Lung microvascular endothelial cell (primary cell): ENCODE measurements at places on chromosomes 6 and 20.

DNA sequence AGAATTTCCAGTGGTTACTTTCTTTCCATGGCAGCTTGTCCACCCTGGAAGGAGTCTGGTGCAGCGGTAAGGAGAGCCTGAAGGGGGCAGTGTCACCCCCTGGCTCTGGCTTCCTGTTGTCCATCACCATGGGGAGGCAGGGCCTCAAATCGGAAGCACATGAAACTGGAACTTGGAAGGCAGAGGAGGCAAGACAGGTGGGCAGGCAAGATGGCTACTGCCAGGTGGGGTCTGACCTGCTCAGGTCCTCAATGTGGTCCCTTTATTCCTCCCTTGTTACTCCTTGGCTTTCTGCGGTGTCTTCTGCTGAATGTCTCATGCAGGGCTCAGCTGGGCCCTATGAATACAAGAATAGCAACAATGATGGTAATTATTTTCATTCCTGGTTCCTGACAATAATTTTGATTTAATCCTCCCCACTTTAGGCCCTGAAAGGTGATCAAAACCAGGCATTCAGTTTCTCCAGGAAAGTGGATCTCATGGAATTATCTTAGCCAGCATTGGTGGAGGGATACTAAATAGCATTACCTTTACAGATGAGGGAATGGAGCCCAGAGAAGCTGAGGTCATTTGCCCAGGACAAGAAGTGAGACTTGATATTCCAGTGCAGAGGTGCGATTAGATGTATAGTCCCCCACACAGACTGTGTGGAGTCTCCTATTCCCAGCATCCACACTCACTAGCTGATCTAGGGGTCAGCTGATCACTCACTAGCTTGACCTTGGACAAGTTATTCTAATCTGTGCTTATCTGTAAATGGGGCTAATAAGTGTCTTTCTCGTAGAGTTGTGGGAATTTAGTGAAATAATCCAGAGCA lies 17.6 kb upstream of the SNAI1 start:
- peak; percentile 30 for DNase-seq

DNA sequence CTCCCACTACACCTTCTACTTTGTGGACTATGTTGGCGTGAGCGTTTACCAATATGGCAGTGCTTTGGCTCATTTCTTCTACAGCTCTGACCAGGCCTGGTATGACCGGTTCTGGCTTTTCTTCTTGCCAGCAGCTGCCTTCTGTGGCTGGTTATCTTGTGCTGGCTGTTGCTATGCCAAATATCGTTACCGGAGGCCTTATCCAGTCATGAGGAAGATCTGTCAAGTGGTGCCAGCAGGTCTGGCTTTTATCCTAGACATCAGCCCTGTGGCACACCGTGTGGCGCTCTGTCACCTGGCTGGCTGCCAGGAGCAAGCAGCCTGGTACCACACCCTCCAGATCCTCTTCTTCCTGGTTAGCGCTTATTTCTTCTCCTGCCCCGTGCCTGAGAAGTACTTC lies 16.5 kb upstream of the EFHC1 start:
- DNase-seq: no peak

GRCh38 chr20:37343212-37343993 lies 2.5 kb upstream of the SRC start:
- no peak for DNase-seq

- DNase-seq: no peak
Observed at GRCh38 chr6:109759098-109759955, 68.2 kb downstream of the FIG4 start.

DNA sequence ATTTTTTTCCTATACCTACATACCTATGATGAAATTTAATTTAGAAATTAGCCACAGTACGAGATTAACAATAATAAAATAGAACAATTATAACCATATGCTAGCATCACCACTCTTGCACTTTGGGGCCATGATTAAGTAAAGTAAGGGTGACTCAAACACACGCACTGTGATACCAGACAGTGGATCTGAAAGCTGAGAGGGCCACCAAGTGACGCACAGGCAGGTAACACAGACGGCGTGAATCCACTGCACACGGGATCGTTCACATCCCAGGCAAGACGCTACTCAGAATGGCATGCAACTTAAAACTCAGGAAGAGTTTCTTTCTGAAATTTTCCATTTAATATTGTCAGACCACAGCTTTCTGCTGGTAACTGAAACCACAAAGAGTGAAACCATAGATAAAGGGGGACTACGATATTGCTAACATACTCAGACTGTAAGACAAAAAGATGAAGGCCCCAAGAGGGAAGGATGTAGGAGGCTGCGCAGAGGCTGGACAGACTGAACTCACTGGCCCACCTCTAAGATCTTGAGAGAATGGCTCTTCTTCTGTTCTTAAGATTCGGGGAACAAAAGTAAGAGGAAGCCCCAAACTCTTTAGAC lies 17.9 kb downstream of the RRBP1 start:
- DNase-seq: no peak

DNA sequence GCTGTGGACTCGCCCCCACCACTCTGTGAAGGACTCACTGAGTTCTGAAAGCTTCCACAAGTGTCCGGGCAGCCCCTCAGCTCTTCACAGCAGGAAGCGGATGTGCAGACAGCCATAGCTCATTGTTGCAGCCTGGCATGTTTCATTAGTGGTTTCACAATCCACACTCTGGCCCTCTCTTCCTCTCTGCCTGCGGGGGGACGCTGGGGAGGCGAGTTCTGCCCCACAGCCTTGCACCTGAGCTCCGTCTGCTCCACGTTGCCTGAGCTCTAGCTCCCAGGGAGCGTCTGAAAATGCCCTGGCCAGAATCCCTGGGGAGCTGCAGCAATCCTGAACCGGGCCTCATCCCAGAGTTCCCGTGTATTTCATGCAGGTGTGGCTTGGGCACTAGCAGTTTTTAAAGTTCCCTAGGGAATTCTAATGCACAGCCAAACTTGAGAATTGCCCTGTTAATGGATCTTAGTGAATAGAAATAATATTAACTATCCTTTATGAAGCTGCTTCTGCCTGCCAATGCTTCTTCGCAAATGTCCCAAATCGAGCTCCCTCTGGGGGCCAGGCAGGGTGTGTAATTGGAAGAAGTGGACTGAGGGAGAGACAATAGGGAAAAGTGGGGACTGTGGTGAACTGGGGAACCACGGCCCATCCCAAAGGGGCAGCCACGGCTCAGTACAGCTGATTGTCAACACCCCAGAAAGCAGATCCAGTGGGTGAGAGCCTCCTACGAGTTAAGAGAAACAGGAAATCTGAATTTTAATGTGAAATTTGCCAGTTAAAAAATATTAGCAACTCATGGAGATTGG lies 51.5 kb downstream of the CTCFL start:
- DNase-seq: peak; percentile 47

DNA sequence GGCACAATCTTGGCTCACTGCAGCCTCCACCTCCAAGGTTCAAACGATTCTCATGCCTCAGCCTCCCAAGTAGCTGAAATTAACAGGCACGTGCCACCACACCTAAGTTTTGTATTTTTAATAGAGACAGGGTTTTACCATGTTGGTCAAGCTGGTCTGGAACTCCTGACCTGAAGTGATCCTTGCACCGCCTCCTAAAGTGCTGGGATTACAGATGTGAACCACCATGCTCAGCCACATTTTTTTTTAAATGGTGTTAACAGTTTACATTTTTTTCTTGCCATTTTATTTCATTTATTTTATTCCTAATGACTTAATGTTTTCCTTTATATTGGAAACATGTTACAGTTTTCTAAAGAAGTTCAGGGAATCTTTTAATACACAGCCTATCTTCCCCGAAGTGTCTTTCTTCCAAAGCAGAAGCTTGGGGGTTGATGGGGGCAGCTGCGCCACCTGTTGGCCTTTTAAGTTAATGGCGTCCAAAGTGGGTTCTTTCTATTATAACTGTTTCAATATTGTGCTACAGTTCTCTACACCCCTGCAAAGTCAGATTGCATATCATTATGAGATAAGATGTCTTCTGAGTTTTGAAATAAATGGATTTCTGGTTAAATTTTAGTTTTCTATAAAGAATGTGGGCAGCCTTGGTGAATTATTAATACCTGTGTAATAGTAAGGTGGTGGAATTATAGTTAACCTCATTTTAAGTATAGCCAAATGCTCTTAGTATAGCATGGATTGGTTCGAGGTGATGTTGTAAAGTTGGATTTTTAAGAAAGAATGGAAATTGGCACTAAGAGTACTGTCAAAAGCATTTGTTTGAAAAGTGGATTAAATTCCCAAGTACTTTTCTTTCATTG lies 42.0 kb upstream of the PLCG1 start:
- peak; percentile 73 for DNase-seq

GRCh38 chr6:111724505-111724904 lies 118.8 kb upstream of the TRAF3IP2 start:
- no peak for DNase-seq
